ENCODE measurements at places on chromosomes 2 and 18. TPM values are rescaled to one million over a fixed set of nuclear protein-coding genes. Genes with fewer than 3 reads are reported as not detected.

Gene RNF125
- total RNA-seq = 3.0 TPM

Gene SERPINB3
- not detected for total RNA-seq

Gene ZBTB7C
- 1.4 TPM for total RNA-seq

Gene PAIP2B
- total RNA-seq = 32.6 TPM

Gene CYP27A1
- total RNA-seq = 17.9 TPM

DNA sequence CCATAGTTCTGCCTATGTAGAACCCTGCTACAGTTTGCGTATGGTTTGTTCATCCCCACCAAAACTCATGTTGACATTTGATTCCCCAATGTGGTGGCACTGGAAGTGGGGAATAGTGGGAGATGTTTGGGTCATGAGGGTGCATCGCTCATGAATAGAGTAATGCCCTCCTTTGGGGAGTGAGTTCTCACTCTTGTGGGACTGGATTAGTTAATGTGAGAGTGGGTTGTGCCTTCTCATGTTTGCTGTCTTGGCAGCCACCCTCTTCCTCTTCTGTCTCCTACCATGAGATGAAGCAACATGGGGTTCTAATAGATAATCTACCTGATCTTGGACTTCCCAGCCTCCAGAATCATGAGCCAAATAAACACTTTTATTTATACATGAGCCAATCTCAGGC, 237.2 kb upstream of the APCDD1 start:
- no peak for DNase-seq

DNA sequence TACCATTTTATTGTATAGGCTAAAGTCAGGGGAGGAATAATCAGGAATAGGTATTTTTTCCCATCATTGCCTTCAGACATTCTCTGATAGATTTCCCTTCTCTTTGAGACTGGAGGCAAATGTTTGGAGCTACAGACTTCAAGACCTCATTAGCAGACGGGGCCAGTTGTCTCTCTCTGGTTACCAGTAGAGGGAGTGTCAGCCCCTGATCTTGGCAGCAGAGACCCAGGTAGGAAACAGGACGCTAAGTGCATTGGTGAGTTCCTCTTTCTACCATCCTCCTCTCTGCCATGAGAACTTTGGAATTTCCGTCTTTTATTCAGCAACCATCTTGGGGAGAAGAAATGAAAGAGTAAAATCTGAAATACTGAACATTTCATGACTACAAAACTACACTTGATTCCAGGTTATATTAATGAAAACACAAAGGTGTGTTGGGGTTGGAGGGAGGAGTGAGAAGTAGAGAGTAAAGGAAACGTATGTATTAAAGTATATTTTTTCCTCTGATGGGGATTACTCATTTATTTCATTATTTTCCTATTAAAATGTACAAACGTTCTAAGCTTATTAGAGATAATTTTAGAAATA, 186.2 kb upstream of the GCFC2 start:
- no peak for DNase-seq

DNA sequence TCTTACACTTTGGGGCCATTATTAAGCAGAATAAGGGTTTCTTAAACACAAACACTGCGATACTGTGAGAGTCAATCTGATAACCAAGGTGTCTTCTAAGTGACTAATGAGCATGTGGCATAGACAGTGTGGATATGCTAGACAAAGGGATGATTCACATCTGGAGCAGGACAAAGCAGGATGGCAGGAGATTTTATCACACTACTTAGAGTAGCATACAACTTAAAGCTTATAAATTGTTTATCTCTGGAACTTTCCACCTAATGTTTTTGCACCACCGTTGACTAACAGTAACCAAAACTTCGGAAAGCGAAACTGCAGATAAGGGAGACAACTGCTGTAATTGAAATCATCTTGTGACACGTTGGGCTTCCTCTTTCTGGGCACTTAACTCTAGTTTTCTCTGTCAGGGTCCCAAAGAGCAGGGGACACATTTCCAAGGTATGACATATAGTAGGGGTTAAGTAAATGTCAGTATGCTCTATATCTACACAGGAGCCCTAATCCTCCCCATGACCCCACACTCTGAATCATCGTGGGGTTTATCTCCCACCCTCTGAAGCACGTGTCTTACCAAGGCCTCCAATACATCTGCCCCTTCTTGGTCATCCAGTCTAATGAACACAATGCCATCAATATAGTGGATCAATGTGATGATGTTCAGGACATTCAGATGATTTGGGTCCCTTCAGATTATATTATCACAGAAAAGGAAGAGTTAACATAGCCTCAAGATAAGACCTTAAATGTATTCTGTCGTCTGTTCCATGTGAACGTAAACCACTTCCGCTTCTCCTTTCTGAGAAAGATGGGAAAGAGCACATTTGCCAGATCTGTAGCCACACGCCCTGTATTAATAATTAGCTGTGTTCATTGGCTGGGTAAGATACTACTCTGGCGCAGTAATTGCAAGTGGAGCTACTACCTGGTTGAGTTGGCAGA, 78.7 kb downstream of the FTCDNL1 start:
- no peak for DNase-seq

GRCh38 chr2:130827502-130828251, 9.0 kb upstream of the ARHGEF4 start:
- DNase-seq = no peak

DNA sequence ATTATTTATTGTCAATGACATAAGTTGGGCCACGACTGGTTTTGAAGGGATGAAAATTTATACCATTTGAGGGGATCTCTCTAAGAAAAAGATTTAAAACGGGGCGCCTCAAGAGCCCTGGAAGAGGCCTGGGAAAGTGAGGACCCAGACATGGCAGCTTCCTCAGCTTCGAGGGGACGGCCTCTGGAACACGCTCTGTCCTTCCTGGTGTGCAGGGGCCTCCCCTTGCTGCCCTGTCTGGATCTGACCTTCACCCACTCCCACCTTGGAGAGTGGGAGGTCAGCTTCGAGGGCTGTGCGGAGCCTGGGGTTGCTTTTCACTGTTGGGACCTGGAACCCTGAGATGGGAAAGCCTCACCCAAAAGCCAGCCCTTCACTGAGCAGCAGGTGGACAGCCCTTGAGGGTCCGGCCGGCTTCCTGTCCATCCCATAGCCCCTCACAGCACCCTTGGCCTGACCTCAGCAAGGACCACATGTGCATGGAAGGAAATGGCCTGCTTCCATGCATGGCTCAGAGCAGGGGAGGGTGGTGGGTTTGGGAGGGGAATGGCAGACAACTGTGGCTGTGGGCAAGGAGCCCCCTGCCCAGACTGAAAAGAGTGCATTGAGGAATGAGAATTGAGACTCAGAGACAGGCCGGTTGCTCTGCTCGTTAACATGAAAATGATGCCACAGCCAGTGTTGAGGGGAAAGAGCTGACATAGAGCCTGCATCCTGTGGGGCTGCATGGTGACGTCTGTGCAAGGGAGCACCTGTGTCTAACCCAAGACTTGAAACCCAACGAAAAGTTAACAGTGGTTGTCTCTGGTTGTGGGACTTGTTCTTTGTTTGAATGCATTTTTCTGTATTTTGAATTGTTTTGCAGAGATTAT, 16.3 kb downstream of the FBLN7 start:
- no peak for DNase-seq

DNA sequence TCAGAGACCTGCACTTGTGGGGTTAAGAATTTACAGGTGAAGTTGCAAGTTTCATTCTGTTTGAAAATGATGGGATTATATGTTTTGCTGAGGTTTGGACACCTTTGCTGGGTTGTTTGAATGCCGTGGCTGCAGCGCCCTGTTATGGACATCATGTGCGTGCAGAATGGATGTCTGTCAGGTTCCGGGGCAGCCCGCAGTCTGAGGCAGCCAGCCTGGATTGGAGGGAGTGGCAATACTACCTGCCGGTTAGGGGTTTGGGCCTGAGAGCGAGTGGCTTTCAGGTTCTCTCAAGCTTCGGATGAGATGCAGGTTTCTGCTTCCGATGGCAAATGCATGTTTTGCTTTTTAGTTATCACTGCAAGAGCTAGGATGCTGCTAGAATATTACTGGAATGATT, 1.1 kb downstream of the CASP8 start:
- DNase-seq = no peak

DNA sequence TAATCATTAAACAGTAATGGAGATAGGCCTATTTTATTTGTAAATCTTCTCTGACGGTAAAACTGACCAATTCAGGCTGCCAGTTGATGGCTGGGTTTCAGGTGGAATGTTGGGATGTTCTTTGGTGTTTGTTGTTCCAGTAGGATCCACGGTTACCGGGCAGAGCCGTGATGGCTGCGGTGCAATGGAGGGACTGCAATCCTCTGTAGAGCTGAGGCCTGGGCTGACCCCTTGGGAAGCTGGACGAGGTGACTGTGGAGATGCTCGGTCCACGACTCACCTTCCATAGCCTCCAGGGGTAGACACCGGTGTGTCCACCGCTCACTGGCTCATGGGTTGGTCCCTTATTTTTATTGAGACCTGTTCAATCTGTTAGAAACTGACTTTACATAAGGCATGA, 42.5 kb downstream of the ZNF519 start:
- DNase-seq = no peak

DNA sequence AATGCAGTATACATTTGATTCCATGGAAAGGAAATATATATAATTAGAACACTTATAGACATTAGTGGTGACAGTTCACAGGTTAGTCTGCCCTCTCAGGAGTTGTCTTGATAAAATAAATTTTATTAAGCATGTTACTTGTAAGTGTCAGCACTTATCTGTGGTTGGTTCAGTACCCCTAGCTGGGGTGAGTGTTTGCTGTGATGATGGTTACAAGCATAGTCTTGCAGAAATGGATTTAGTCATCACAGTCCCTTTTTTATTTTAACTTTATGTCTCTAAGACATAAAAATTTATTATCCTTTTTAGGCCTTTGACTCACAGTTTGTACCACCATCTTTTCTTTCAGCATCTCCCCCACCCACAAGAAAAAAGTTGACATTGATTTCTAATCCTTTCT, 52.1 kb downstream of the NCK2 start:
- DNase-seq = no peak

GRCh38 chr2:128487650-128488387, 169.2 kb upstream of the HS6ST1 start:
- no peak for DNase-seq

GRCh38 chr2:26356111-26356510, 9.5 kb upstream of the ADGRF3 start:
- DNase-seq = no peak

Data from gastrocnemius medialis (tissue), 4 donors.